ENCODE measurements at places on chromosomes 4 and X.

- peak; percentile 57 for DNase-seq
Observed at GRCh38 chrX:153971124-153971449, 531 bp downstream of the HCFC1 start.

GRCh38 chr4:173990869-173991210 lies 292.6 kb downstream of the FBXO8 start:
- no peak for DNase-seq

GRCh38 chr4:90174621-90175023 lies 47.4 kb downstream of the CCSER1 start:
- DNase-seq, result no peak

- no peak for DNase-seq
Observed at GRCh38 chrX:44484607-44485146, 58.0 kb downstream of the FUNDC1 start.

GRCh38 chr4:71009890-71010588 lies 16.6 kb downstream of the DCK start:
- peak; percentile 35 for DNase-seq

DNA sequence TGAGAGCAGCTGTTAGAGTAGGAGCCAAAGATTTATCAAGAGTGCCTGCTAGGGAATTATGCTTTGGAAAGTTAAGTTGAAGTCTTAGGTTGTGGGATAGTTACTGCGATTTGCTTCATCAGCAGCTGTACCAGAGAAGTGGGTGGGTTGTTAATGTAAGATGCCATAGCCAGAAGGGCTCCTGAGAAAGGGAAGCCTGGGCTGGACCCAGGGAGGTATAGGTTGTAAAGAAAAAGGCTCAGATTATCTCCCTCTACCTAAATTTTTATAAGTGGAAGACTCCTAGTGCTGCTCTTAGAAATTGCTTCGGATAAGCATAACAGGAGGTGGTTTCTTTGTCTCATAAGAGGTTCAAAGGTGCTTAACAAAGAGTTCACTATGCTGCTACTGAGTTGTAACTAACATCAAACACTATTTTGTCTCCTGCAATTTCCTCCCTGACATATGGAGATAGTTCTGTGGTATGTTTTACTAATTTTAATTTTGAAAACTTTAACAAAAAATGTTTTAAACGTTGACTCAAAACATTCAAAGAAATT lies 356.9 kb downstream of the DTHD1 start:
- DNase-seq, result no peak

GRCh38 chrX:69093960-69094871 lies 71.0 kb downstream of the PJA1 start:
- DNase-seq, result peak; percentile 43

- DNase-seq, result no peak
Observed at GRCh38 chr4:8908206-8908893, 36.7 kb upstream of the HMX1 start.

GRCh38 chr4:110196206-110196870 lies 2.1 kb downstream of the ELOVL6 start:
- peak; percentile 56 for DNase-seq

DNA sequence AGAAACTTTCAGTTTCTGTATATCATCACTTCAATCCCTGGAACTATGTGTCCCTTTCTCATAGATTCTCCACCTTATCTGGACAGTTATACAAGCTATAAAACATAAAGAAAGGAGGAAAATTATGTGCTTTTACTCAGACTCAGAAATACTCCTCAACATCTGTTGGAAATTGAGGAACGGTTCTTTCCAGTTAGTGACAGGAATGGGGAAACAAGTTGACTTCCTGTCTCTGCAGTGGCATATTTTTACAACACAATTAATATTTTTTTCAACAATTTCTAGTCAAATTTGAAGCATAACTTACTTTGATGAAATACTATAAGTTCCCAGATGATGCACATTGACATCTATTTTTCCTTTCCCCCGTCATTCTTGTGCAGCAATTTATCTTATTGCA lies 27.9 kb downstream of the ABHD18 start:
- no peak for DNase-seq

GRCh38 chr4:31784558-31784957 lies 1064.4 kb downstream of the PCDH7 start:
- DNase-seq, result peak; percentile 45

GRCh38 chr4:150207871-150208270 lies 129.6 kb downstream of the DCLK2 start:
- no peak for DNase-seq

DNA sequence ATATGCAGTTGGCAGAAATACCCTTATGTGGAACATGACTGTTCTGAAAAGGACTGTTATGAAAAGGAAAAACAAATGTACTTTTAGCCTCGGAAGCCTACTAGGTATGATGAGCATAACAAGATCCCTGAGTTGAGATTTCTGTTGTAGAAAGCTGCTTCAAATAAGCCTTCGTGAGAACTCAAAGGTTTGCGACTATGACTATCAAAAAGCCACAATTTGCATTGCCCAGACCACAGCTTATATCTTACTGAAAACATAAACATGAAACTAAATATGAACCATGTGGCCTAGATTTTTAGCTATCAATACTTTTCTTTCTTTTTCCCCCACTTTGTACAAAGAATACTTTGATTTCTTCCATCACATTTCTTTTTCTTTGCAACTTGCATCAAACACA lies 398.2 kb upstream of the LCORL start:
- no peak for DNase-seq
